ENCODE measurements at places on chromosomes 13 and 19. TPM values are rescaled to one million over a fixed set of nuclear protein-coding genes. Genes with fewer than 3 reads are reported as not detected.

DNA sequence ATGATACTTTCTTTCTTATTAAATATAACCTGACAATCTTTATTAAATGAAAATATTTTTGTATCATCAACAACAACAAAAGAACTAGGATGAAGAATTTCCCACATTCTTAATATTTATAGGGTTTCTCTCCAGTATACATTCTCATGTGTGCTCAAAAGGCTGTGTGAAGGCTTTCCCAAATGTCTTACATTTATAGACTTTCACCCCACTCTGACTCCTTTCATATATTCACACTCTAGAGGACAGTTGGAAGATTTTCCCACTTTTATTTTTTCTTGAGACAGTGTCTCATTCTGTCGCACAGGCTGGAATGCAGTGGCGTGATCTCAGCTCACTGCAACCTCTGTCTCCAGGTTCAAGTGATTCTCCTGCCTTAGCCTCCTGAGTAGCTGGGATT lies 22.4 kb downstream of the ZNF14 start:
- DNase-seq = no peak

- DNase-seq = no peak
These were observed 3.5 kb downstream of the SSBP4 start for GRCh38 chr19:18422530-18423191.

The STOML3 gene
- total RNA-seq = not detected

DNA sequence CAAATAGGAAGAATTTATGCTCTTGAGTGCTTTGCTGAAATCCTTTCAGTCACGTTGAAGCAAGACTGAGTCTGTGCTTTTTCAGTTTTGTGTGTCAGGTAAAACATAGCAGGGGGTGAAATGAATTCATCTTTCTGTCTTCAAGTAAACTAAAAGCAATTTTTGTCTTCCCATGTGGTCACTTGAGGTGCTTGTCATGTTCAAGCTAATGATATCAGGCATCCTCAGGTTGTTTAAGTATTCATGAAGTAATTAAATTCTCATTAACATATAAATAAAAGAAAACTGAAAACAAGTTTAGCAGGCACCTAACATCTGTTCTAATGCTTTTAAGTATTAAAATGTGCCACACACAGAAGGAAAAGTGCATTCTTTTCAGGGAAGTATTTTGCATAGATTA lies 2701.3 kb downstream of the PCDH9 start:
- no peak for DNase-seq

- DNase-seq = no peak
These were observed 513.6 kb downstream of the IRS2 start for GRCh38 chr13:109272595-109273325.

- DNase-seq = no peak
These were observed 22.4 kb upstream of the USE1 start for GRCh38 chr19:17192751-17193150.
